ENCODE measurements at places on chromosomes 16 and 17. TPM values are rescaled to one million over a fixed set of nuclear protein-coding genes. Genes with fewer than 3 reads are reported as not detected.

DNA sequence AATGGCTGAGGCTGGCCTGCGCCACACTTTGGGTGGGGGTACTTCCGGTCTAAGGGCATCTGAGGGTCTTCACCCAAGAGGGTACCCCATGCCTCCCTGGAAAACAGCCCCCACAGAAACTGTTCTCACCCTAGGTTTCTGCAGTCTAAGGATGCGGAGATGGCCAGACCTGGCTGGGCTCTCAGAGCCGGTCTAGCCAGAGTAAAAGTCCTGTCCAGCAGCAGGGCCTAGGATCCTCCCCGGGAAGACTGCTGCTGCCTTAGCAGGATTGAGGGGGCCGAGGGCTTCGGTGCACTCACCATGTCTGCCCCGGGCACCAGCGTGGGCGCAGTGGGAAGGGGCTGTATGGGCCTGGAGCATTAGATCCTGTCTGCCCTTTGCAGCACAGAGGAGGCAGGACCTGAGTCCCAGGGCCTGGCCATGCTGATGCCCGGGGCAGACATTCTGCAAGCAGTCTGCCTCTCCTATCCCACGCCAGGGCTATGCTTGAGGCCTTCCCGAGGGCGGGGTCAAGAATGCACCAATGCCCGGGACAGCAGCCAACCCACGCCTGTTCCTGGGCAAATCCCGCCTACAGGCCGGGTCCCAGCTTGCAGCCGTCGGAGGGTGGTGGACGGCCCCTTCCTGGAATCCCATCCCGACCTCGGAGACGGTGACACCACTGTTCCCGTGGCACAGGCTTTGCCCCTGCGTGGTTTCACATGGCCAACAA is 54.7 kb downstream of the CBFA2T3 start:
- no peak for DNase-seq

DNA sequence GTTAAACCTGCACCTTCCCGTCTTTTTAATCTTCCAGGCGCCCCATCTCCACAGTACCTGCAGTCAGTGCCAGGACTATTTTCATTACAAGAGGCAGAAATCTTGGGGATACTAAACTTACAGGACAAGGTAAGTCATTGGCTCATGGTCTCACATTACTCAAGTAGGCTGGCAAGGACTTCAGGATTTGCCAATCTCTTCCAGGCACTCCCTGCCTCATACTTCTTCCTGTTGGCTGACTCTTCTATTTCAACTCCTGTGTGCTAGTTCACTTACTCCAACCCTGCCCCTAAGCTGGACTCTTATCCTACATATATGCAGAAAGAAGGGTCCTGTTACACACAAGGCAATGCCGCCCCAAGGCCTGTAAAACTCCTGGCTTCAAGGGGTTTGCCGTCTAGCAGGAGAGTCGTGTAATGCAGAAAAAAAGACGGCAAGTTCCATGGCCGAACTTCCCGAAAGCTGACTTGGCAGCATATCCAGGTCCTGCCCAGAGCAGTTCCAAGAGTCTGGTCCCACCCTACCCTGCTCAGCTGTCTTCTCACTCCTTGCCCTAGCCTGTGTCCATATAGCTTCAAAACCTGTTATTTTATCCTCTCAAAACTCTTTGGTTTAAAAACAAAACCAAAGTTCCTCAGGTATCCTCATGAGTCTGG is 14.8 kb downstream of the ERN1 start:
- DNase-seq: no peak

- no peak for DNase-seq
Observed at GRCh38 chr16:5042574-5043171, 8.9 kb upstream of the NAGPA start.

DNA sequence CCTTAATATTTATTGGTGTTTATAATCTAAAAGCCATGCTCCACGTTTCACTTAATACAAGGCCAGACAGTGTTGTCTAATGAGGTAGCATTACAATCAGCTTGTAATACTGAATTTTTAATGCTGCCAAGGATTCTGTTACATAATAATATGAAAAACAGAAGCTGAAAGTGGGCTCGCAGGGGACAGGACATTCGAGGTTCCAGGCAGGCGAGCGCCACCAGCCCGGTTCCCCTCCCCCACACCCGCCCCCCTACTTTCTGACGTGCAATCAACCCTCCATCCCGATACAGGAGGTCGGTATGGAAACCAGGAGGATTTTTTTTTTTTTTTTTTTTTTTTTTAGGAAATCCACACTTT is 6.2 kb upstream of the ZFHX3 start:
- no peak for DNase-seq

- no peak for DNase-seq
Observed at GRCh38 chr17:16361874-16362273, 8.6 kb upstream of the CENPV start.

GRCh38 chr17:9729034-9729650 is 62.2 kb downstream of the DHRS7C start:
- DNase-seq: no peak

DNA sequence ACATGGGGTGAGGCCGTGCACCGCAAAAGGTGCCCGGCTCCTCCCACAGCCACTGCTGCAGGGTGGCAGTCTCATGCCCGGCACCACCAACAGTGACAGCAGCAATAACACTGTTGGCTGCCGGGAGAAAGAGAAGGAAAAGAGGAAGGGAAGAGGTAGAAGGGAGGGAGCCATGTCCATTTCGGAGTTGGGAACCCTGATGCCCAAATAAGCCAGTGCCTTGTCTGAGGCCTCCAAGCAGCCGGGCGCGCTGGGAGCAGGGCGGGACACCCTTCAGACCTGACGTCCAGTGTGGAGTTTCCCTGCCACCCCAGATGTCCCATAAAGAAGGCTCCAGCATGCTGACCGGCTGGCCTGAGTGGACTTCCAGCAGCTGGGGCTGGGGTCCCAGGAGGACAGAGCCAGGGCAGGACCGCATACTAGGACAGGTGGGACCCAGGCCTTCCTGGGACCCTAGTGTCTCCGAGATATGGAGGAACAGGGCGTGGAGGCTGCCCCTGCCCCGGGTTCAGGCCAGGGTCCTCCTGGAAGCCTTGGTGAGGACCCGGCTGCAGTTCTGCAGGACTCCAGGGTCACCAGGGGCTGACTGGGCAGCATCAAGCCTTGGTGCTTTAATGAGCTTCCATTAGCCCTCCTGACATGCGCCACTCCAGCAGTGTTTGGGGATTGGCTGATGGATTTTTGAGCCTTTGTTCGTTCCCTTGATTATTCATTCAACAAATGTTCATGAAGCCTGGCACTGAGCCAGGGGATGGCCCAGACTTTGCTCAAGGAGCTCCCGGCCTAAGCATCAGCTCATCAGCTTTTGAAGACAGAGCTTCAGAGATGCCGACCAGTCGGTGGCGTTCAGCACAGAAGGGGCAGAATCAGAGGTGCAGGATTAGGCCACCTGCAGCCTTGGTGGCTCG is 223.6 kb upstream of the CIBAR2 start:
- DNase-seq: no peak

- no peak for DNase-seq
Observed at GRCh38 chr17:78430892-78431691, 52.6 kb downstream of the PGS1 start.

The VTN gene
- 0.50 TPM for total RNA-seq

The CHST4 gene
- not detected for total RNA-seq

The EXOC3L1 gene
- total RNA-seq: not detected

The MYH8 gene
- total RNA-seq: not detected

The CDK5R1 gene
- 4.8 TPM for total RNA-seq

The SLC6A4 gene
- 1.1 TPM for total RNA-seq

The POLG2 gene
- total RNA-seq: 30.9 TPM

The ERN2 gene
- total RNA-seq: 0.31 TPM

The KIFC3 gene
- 38.7 TPM for total RNA-seq

The CDYL2 gene
- 4.6 TPM for total RNA-seq

All from mesothelial cell of epicardium (in vitro differentiated cells).